ENCODE measurements at places on chromosomes 11 and 22. TPM values are rescaled to one million over a fixed set of nuclear protein-coding genes. Genes with fewer than 3 reads are reported as not detected.

Gene CHST1
- total RNA-seq = 4.9 TPM

Gene GLYATL1
- not detected for total RNA-seq

Gene ARHGAP8
- 18.1 TPM for total RNA-seq

Gene NAALAD2
- total RNA-seq = 2.6 TPM

Gene EFCAB6
- total RNA-seq = 3.6 TPM

Gene CDCA5
- total RNA-seq = 1.7 TPM

Gene TREH
- 0.46 TPM for total RNA-seq

Gene NR1H3
- 44.1 TPM for total RNA-seq

Gene EPS8L2
- total RNA-seq = 155 TPM

Gene PKDREJ
- not detected for total RNA-seq

Gene MPEG1
- total RNA-seq = 34.1 TPM

Gene UFD1
- total RNA-seq = 43.1 TPM

Gene UPK2
- not detected for total RNA-seq

Gene OR2AT4
- total RNA-seq = not detected

Gene ENTHD1
- not detected for total RNA-seq

Gene OR51I1
- not detected for total RNA-seq

Gene OR4D5
- total RNA-seq = not detected

Measured in upper lobe of right lung (tissue), 1 donor.